ENCODE measurements at places on chromosomes 16 and 17. TPM values are rescaled to one million over a fixed set of nuclear protein-coding genes. Genes with fewer than 3 reads are reported as not detected.

- H3K4me3 ChIP-seq, result no peak overlapping the region
- H3K27me3 ChIP-seq, result peaks cover 3% of the 10 kb centered on the region
- H3K4me1 ChIP-seq, result no peaks in the 10 kb centered on the region
Observed at GRCh38 chr17:73156887-73157520, 7.8 kb upstream of the SSTR2 start.

- H3K4me1 ChIP-seq, result no peaks in the 10 kb centered on the region
- no peak overlapping the region for H3K4me3 ChIP-seq
- H3K27ac ChIP-seq, result no peak overlapping the region
- no peaks in the 10 kb centered on the region for H3K36me3 ChIP-seq
Observed at GRCh38 chr17:80585890-80586845, 41.5 kb downstream of the RPTOR start.

GRCh38 chr16:23107936-23108335, 41.3 kb downstream of the USP31 start:
- no peak for DNase-seq
- no peaks in the 10 kb centered on the region for H3K4me1 ChIP-seq
- H3K27me3 ChIP-seq, result no peaks in the 10 kb centered on the region
- H3K36me3 ChIP-seq, result peaks cover 2% of the 10 kb centered on the region
- H3K4me3 ChIP-seq, result no peak overlapping the region
- no peak overlapping the region for H3K27ac ChIP-seq

The TBC1D3I gene
- total RNA-seq, result 1.4 TPM

DNA sequence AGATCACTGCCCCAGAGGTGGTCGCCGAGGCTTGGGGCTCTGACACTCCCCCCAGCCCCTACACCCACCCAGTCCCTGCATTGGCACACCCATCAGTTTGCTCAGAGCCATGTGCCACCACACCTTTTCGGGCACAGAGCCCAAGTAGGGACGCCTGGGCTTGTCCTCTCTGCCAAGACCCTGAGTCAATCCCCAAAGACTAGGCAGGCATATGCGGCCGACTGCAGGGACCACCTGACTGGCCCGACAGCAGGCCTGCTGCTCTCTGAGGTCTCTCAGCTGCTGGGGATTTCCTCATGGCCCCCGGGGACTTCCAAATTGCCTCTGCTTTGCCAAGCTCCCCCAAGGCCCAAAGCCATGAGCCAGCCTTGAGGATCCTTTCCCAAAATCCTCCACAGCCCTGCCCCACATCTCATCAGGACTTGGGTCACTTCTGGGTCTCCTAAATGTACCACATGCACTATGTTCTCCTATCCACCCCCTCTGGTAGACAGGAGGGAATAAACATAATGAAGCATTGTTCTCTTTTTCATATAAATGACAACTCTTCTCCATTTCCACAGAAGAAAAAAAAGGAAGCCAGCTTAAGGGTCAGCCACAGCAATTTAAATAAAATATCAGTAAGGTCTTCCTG, 30.6 kb downstream of the MYO18A start:
- peak overlapping the region; percentile 59 for H3K4me3 ChIP-seq
- H3K27ac ChIP-seq, result peak overlapping the region; percentile 79
- no peak for DNase-seq
- H3K27me3 ChIP-seq, result no peaks in the 10 kb centered on the region
- H3K4me1 ChIP-seq, result peaks cover 32% of the 10 kb centered on the region

The EME1 gene
- total RNA-seq, result 0.81 TPM

DNA sequence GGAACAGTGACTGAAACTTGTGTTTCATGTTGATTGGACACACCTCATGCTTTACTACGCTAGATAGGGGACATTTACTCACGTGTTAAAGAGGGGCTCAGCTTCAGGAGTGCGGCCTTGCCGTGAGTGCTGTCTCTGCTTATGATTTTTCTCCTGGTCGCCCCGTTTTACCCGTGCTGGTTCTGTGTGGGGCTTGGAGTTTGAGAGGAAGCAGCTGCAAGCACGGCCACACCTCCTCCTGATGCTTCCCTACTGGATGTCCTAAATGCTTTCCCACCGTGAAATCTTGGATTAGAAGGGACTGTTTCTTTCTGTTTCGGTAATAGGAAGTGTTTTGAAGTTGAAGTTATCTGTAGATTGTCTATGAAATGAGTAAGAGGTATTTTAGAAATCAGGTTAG, 54.0 kb upstream of the ZNF750 start:
- DNase-seq, result no peak
- H3K4me3 ChIP-seq, result peak overlapping the region; percentile 81
- peaks cover 2% of the 10 kb centered on the region for H3K36me3 ChIP-seq
- H3K4me1 ChIP-seq, result peaks cover 22% of the 10 kb centered on the region
- no peaks in the 10 kb centered on the region for H3K27me3 ChIP-seq

DNA sequence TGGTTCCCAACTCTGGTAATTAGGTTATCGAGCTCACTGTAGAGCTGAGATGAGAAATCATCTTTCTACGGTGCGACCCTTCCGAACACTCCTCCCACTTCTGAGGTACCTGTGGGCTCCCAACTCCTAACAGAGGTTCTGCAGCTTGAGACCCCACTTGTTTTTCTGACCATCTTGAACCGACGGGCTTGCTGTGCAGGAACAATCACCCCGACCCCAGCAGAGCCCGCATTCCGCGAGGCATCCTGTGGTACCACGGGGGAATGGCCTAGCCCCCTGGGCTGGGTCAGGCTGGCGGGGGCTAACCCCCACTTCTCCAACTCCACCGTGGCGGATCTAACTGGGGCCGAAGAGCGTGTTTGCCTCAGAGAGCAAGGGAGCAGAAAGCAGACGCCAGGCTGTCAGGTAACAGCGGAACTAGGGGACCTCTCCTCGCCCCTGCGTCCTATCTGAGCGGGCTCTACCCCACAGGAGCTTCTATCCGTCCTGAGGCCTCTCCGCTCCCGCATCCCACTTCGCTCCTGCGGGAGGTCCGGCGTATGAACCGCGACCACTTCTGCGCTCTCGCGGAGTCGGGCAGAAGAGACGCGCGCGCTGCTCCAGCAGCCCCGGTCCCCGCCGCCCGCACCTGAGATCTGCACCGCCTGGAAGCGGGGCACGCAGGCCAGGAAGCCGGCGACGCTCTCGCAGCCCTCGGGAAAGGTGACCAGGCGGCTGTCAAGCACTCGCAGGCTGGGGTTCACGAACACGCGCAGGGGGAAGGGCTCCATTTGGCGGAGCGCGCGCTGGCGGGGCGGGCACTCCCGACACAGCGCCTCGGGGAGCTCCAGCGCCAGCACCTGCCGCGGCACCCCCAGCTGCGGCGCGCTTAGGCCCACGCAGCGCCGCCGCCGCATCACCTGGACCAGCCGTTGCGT, 761 bp downstream of the PDF start:
- no peaks in the 10 kb centered on the region for H3K27me3 ChIP-seq
- peaks cover 48% of the 10 kb centered on the region for H3K4me1 ChIP-seq
- peak overlapping the region; percentile 53 for H3K4me3 ChIP-seq
- peaks cover 39% of the 10 kb centered on the region for H3K36me3 ChIP-seq
- H3K27ac ChIP-seq, result peak overlapping the region; percentile 81

DNA sequence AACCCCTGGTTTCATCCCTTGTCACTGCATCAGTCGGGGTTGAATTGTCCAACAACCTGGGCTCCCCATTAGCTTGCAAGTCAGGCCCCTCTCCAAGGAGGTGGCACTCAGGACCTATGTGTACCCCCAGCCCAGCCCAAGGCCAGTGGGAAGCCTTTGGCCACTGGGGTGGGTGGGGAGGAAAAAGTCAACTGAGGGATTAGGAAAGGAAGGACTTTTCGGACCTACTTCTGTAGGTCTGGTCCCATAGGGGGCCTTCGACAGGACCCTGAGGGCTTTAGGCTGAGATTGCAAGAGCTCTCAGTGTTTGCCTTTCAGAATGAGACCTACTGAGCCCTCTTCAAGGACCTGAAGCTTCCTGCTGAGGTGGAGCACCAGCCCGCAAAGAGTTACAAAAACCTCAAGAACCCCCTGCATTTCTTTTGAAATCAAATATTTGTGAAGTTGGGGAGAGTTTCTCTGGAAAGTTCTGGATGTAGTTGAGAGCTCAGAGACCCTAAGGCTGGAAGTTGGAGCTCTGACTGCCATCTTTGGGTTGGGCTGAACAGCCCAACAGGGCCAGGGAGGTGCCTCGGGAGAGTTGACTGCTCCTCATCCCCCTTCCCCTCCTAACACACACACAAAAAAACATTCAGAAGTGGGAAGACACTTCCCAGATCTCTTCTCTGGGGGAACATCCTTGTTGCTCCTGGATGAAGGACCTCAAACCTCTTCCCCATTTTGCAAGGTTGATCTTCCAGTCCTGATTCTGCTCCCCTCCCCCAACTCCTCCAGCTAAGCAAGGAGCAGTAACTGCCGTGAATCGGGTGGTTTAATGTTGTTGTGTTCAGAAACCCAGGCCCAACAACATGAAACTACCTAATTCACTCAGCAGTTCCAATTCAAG, 5.8 kb upstream of the HOXB9 start:
- peaks cover 65% of the 10 kb centered on the region for H3K27me3 ChIP-seq
- no peak overlapping the region for H3K4me3 ChIP-seq
- no peaks in the 10 kb centered on the region for H3K36me3 ChIP-seq
- no peak overlapping the region for H3K27ac ChIP-seq
- DNase-seq, result no peak
- peaks cover 17% of the 10 kb centered on the region for H3K4me1 ChIP-seq

The ACSM3 gene
- 0.91 TPM for total RNA-seq

DNA sequence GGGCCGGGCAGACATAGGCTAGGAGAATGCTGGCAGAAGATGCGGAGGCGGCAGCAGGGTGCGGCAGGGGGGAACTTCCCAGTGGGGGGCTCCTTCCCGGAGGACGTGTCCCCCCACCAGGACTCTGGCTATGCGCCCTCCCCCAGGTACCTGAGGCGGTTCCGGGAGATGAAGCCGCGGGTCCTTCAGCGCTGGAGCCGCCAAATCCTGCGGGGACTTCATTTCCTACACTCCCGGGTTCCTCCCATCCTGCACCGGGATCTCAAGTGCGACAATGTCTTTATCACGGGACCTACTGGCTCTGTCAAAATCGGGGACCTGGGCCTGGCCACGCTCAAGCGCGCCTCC, 3.4 kb downstream of the WNK4 start:
- H3K4me3 ChIP-seq, result no peak overlapping the region
- no peak for DNase-seq
- H3K27me3 ChIP-seq, result peaks cover 26% of the 10 kb centered on the region
- peaks cover 11% of the 10 kb centered on the region for H3K36me3 ChIP-seq

The ARHGDIG gene
- total RNA-seq, result not detected

DNA sequence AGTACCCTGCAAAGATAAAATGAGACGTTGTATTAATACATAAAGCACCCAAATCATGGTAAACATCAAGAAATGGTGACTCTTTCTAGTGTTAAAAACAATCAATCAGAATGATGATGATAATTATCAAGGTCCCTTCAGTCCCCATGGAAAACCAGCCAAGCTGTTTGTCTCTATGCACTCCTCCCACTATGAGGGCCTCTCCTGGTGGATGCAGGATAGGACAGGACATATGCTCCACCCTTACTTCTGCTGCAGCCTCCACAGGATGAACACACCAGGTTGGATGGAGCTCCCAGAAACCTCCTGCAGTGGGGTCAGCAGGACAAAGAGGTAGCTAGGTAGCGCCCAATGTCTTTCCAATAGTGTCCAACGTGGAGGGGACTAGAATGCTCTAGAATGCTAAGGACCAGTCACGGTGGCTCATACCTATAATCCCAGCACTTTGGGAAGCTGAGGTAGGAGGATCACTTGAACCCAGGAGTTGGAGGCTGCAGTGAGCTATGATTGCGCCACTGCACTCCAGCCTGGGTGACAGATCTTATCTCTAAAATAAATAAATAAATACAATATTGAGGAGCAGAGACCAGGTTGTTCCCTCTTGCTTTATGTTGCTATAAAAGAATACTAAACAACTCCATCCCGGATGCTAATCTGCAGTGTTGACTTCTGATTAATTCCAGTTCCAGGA, 9.9 kb upstream of the KDM8 start:
- peaks cover 29% of the 10 kb centered on the region for H3K4me1 ChIP-seq
- no peak overlapping the region for H3K27ac ChIP-seq
- no peaks in the 10 kb centered on the region for H3K36me3 ChIP-seq
- DNase-seq, result no peak
- no peaks in the 10 kb centered on the region for H3K27me3 ChIP-seq

The ABAT gene
- 13.9 TPM for total RNA-seq

- no peak for DNase-seq
- peaks cover 27% of the 10 kb centered on the region for H3K4me1 ChIP-seq
- peak overlapping the region; percentile 80 for H3K4me3 ChIP-seq
- H3K27ac ChIP-seq, result peak overlapping the region; percentile 97
- no peaks in the 10 kb centered on the region for H3K27me3 ChIP-seq
- no peaks in the 10 kb centered on the region for H3K36me3 ChIP-seq
Observed at GRCh38 chr16:46690281-46691178, 1.1 kb downstream of the ORC6 start.

Data from CD4-positive, CD25-positive, alpha-beta regulatory T cell (primary cell).